ENCODE measurements at places on chromosomes 6 and 20.

DNA sequence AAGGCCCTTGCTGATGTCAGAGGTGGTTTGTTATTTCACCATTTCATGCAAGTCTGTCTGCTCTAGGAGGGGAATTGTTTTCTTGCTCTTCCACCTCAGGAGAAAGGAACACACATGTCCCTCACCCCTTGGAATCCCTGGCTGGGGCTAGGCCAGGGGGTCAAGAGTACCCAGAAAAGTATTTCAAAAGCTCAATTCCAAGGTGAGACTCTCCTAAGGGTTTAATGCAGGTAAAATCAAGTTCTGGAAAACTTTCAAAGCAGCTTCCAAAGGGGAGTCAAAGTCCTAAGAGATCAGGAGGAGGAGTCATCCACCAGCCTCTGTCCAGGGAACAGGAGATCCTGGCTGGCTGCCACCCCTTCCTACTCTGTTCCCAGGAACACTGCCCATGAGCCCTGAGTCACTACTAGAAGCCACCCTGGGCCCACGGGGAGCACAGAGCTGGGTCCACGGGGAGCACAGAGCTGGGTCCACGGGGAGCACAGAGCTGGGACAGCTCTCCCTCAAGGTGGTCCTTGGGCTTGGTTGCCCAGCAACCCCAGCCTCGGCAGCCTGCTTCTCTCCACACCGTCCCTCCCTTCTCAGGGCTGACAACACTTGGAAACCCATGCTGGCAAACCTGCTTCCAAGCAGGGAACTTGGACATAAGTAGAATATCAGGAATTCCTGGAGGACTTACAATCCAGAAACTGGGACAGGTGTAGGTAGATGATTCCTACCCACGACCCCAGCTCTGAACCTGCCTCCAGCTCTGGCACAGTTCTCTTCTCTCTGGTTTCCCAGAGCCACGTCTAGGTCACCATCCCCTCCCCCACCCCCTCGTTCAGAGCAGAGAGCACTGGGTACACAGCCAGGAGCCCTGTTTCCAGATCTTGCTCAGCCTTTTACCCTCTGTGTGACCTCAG lies 35.3 kb upstream of the CDKN1A start:
- peak; percentile 49 for DNase-seq

DNA sequence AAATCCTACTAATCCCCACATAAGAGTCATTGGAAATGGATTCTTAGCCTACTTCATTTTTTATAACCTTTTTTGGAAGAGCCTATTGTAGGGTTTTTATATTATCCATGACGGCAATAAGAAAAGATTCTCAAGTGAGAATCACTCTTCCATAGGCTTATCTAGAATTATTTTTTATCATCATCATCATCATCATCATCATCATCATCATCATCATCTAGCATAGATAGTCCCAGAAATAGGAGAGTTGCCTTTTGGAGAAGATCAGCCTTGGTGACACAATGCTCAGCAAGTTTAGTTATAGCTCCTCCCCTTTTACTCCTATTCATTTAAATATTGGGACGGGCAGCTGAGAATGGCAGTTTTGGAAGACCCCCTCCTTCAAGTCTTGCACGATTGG lies 359.1 kb upstream of the SLC35B3 start:
- no peak for DNase-seq

DNA sequence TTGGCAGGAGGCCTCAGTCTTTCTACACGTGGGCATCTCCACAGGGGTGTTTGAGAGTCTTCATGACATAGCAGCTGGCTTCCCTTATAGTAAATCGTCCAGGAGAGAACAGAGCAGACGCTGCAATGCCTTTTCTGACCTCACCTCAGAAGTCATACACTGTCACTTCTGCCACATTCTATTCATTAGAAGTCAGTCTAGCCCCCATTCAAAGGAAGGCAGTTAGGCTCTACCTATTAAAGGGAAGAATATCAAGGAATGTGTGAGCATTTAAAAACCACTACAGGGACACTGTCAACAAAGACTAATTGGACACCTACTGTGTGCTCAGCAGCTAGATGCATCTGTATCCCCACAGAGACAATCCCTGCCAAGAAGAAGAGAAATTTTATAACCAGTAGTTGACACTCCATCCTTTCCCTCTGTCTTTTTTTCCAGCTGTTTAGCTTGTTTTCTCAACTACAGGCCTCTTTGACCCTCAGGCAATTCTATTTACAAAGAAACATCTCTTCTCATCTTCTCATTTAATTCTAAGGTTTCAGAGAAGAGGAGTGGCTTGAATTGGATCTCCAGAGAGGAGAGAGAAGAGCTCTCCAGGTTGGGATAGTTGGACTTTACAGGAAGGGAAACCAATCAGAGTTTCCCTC lies 18.6 kb downstream of the ARMC12 start:
- DNase-seq, result no peak

DNA sequence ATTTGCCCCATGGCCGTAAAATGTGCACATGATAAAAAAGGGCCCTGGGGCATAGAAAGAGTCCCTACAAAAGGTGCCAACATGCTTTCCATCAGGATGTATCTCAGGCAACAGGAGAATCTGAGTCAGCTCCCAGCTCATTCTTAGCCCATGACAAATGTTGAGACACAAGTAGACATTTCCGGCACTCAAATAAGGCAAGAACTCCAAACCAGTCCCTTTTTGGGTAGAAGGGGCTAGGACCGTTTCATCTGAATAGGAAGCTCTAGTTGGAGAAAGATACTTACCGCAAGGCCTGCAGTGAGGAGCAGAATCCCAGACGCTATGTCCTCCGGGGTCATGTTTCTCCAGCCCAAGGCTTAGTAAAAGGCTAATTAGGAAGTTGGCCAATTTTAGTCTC lies 261.0 kb upstream of the RIN2 start:
- no peak for DNase-seq

- no peak for DNase-seq
These were observed 30.8 kb downstream of the FOXC1 start for GRCh38 chr6:1640476-1640875.

DNA sequence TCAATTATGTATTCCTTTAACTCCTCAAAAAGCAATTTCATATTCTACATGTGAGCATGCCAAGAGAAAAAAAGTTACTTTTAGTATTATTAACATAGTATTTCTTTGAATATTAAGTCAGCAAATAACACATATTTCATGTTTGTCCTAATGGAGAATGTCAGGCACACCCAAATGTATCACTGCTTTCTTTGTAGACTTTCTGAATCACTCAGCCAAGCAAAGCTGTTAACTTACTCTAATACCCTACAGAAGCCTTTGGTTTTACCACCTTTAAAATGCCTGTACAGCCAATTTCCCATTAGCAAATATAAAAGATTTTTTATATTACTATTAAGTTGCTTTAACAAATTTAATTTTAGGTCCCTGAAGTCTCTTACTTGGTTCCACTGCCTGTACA lies 23.8 kb downstream of the FRK start:
- no peak for DNase-seq

GRCh38 chr6:106273087-106273486 lies 52.5 kb downstream of the ATG5 start:
- DNase-seq, result no peak

DNA sequence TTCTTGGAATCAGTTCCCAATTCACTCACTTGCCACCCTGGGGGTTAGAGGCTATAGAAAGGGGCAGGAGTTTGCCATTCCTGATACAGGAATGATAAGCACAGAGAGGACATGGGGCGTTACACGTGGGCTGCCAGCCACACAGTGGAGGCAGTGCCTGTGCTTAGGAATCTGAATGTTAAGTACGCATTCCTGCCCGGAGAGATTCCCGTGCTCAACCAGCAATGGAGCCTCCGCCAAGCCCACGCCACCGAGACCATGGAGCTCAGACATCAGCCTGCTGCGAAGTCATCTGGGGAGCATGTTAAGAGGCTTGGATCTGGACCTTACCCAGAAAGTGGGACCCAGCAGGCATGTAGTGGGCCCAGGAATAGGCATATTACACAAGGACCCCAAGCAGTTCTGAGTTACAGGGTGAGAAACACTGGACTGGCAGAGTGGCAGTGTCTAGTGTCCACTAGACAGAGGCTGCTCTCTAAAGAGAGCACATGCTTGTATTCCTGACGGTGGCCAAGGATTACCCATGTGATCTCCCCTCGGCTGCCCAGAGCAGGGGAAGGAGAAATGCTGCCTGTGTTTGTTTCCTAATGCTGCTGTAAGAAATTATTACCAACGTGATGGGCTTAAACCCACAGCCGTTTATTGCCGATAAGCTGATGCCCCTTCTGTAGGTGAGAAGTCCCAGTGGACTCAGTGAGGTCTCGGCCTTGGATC lies 138.2 kb downstream of the BMP7 start:
- no peak for DNase-seq

DNA sequence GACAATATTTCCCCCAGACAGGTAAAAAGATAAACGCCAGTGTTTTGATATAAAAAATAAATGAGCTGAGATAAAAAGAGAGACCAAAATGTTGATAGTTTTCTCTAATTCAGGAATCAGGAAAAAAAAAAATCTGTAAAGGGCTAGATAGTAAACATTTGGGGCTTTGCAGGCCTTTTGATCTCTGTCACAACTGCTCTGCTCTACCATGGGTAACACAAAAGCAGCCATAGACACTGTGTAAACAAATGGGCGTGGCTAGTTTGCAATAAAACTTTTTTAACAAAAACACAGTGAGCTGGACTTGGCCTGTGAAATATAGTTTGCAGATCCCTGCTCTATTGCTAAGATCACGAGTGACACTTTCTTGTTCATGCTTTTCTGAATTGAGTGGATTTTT lies 219.1 kb upstream of the STXBP5 start:
- no peak for DNase-seq

DNA sequence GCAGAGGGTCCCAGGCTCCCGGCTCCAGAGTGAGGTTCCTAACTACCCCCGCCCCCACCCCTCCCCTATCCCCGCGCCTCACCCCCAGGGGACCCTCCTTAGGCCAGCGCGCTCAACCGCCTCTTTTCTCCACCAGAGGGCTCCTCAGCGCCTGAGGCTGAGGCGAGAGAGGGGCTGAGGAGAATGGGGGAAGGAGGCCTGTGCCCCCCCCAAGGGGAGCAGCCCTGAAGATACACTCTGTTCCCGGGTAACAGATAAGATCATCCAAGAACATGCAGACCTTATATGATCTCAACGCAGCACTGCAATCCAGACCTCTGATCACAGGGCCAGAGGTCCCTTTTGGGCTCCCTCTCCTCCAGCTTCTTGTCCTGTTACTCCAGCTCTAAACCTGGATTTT lies 43.3 kb upstream of the MRPS10 start:
- no peak for DNase-seq

DNA sequence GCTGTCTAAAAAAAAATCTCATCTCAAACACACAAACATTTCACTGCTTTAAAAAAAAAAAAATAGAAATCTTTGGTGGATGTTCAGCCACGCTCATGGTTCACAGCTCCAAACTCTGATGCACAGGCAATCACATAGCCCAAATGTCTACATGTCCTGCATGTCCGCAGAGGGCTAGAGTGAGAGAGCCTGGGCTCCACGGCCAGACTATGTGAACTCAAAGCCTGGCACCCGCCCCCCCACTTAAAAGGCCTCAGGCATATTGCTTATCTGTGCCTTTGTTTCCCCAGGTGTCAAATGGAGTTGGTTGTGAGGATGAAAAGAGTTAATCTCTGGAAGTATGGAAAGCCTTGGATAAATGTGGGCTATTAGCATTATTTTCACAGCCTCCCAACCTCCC lies 10.5 kb upstream of the PTGIS start:
- no peak for DNase-seq

DNA sequence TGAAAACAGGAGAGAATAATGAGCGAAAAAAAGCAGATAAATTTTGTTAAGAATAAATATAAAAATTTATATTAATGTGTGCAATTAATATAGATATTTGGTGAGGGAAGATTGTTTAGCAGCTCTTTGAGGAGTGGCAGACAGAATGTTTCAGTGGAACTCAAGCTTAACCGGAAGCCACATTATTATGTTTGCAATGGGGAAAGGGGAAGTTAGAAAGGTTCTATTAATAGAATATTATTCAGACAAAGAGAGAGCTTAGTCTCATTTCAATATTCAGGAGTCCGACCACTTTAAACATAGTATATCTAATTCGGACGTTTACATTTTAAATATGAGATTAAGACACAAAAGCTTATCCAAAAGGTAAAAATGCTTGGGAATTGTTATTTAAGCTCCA lies 81.6 kb upstream of the KHDRBS2 start:
- no peak for DNase-seq

- no peak for DNase-seq
These were observed 30.5 kb downstream of the MDGA1 start for GRCh38 chr6:37667050-37667814.

DNA sequence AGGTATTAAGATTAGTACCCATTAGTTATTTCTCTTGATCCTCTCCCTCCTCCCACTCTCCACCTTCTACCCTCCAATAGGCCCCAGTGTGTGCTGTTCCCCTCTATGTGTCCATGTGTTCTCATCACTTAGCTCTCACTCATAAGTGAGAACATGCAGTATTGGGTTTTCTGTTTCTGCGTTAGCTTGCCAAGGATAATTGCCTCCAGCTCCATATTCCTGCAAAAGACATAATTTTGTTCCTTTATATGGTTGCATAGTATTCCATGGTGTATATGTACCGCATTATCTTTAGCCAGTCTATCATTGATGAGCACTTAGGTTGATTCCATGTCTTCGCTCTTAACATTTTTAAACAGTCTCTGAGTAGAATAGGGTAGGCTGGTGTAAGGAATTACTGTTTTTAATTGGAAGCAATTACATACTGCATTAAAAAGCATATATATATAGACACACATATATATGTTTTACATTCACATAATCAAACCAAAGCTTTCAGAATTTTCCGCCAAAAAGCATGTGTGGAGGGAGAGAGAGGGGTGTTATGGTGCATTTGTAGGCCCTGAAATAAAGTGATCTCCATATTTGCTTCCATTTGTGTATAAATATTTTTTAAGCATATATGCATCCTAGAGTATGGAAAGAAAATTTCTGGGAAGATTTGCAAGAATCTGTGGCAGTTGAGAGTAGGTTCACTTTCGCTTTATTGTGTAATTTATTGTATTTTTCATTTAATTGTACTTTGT lies 709 bp upstream of the ANKEF1 start:
- no peak for DNase-seq

GRCh38 chr6:21049572-21049971 lies 515.3 kb downstream of the CDKAL1 start:
- no peak for DNase-seq

GRCh38 chr20:24136659-24137246 lies 148.2 kb upstream of the GGTLC1 start:
- no peak for DNase-seq

DNA sequence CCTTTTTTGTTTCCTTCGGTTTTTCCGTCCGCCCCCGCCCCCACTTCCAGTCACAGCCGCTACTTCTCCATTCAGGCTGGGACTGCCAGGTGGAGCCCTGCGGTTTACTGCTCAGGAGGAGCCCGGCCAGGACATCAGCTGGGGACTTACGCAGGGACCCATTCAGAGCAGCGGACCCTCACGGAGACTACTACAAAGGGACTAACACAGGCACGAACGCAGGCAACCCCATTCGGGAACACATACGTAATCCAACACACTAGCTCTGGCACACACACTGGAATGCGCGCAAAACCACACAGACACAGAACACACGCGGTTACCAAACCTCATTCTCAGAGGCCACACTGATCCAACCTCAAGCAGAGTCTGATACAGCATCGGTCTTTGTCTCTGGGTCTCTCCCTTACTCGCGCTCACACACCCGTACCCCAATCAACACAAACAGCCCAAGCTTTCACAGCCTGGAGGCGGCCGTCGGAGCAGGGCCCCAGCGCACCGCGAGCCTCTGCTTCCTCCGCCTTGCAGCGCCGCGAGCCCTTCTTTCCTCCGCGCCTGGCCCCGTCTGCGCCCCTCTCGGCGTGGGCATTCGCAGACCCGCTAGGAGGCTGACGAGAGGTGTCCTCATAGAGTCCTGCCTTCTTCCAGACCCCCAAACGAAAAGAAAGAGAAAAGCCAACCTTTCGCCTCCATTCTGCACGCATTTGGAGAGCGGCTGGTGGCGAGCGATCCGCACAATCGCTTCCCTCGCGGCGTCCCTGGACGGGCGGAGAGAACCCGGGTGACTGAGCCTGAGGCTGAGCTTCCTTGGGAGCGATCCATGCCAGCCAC lies 1.1 kb upstream of the SLC32A1 start:
- no peak for DNase-seq
